ENCODE measurements at places on chromosomes 3 and 15. TPM values are rescaled to one million over a fixed set of nuclear protein-coding genes. Genes with fewer than 3 reads are reported as not detected.

DNA sequence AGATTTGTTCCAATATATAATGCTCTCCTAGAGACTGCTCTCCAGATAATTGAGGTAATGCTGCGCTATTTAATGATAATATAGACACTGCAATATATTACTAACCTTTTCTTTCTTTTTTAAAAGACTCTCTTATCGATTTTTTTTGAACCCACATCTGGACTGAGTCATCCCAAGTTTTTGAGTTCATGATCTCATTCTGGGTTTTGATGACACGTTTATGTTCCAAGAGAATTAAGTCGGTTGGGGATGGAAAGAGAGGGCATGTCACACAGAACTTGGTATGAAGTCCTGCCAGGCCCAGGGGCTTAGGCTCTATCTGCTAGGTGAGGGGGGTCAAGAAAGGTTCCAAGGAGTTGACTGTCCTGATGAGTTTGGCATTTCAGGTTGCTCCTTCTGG, 431.1 kb downstream of the MFSD1 start:
- DNase-seq = no peak

DNA sequence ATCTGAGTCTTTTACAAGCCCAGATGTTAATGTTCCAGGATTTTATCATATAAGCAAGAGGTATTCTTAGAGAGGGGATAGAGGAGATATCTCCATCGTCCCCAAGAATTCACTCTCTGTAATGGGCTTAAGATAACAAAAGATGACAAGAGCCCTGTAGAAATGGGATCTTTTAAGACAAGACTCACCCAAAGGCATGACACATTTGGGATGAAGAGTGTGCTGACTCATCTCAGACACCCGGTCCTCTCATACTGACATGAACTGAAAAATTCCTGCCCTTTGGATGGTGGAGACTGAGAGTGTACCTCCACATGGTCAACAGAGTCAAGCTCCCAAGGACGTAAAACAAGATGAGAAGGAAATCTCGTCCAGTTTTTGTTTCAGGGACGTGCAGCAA, 11.0 kb downstream of the LEKR1 start:
- no peak for DNase-seq

GRCh38 chr15:90809536-90809935, 58.9 kb upstream of the FURIN start:
- DNase-seq = no peak

DNA sequence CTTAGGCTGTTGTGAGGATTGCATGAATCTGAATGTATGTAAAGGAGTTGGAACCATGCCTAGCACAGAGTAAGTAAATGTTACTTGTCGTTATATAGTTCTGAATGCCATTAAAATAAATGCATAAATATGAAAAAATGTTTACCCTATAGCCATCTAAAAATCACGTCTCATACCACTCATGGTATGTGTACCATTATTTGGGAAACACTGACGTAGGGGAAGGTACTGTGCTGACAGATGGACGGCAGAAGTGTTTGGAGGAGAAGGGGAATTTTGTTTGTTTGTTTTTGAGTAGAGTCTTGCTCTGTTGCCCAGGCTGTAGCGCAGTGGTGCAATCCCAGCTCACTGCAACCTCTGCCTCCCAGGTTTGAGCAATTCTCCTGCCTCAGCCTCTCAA, 30.5 kb upstream of the PDZRN3 start:
- no peak for DNase-seq

DNA sequence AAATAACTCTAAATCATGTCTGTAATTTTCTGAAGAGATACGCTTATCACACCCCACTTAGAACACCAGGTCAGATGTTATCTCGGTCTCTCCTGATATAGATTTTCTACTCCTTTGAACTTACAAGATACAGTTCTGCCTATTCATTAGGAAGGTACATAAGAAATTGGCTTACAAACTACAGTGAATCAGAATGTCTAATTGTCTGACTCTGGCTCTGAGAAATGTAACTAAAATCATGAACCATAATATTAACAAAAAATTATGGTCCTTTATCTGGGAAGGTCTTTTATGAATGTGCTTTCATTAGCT, 235.2 kb downstream of the SUCLG2 start:
- DNase-seq = no peak

GRCh38 chr3:45188719-45189659, 37.1 kb downstream of the TMEM158 start:
- no peak for DNase-seq

GRCh38 chr15:99212406-99212805, 37.0 kb downstream of the TTC23 start:
- no peak for DNase-seq

DNA sequence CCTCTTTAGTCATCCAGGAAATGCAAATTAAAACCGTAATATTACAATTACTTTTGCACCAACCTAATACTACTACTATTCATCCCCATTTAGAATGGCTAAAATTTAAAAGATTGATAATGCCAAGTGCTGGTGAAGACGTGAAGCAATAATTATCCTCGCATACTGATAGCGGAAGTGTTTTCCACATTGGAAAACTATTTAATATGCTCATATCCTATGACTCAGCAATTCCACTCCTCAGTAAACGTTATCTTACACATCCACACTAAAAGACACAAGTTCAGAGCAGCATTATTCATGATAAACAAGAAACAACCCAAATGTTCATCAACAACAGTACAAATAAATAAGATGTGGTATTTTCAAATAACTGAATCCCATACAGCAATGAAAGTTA, 70.6 kb downstream of the VPS13C start:
- DNase-seq = peak; percentile 22

GRCh38 chr15:89783111-89783860, 7.2 kb downstream of the MESP2 start:
- no peak for DNase-seq

GRCh38 chr15:73305331-73306211, 63.2 kb downstream of the HCN4 start:
- DNase-seq = peak; percentile 67

- no peak for DNase-seq
These were observed 6.9 kb upstream of the NME9 start for GRCh38 chr3:138336454-138336999.

- no peak for DNase-seq
These were observed 3.4 kb upstream of the TPM1 start for GRCh38 chr15:63038926-63039673.

The PRICKLE2 gene
- 2.5 TPM for total RNA-seq

The FES gene
- total RNA-seq = 110 TPM

The ZNF106 gene
- total RNA-seq = 46.3 TPM

The SPRED1 gene
- 15.8 TPM for total RNA-seq

The SLC6A11 gene
- total RNA-seq = not detected

The ARHGAP31 gene
- 64.1 TPM for total RNA-seq

The ADAM10 gene
- total RNA-seq = 232 TPM

The SPATA12 gene
- 0.17 TPM for total RNA-seq

The ZNF662 gene
- 1.5 TPM for total RNA-seq
